Stimulated activated CD8-positive, alpha-beta memory T cell treated with anti-CD3 and anti-CD28 coated beads, Interleukin-2, amount 100 ng/mL, for 1 hour (primary cell): ENCODE measurements at places on chromosomes 5 and 9.

GRCh38 chr5:56123531-56124243 is 109.4 kb downstream of the ANKRD55 start:
- DNase-seq: no peak

DNA sequence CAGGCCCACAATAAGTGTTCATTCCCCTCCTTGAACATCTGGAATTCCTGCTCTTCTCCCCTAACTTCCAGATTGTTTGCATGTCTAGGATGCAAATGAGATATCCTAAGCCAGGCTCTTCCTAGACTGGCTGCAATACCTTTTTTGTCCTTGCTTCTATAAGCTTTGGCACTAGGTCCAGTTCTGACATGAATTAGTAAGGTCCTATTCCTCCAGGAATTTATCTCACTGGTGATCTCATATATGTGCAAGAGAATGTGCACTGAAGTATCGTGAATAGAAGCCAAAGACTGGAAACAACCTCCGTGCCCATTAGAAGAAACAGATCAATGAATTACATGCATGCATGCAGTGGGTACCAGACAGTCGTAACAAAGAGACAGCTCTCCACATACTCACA is 25.2 kb downstream of the DUSP1 start:
- no peak for DNase-seq

DNA sequence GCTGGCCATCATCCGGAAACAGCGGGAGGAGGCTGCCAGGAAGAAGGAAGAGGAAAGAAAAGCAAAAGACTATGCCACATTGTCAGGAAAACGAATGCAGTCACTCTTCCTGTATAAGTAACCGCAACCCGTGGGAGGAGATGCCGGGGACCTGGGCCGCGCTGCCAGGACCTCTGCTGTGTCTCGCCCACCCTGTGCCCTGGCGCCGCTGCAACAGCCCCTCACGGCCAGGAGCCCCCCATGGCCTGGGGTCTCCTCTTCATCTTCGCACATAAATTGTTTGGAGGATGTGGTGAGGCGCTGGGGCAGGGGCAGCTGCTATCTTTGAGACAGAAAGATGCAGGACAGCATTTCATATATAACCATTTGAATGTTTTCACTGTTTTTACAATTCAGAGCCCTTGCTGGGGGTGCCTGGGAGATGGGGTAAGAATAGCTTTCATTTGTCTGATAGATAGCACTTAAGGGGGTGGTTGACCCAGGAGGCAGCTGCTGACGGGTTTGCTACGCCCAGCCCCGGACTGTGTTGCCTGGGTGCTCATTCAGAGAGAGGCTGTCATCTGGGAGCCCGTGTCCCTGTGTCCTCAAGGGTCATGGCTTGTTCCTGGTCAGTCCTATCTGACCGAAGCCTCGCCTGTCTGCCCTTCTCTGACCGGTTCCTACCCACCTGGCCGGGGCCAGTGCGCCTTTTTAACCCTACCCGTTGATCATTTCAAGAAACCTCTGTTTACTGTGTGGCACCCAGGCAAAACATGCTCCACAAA is 1067.7 kb upstream of the COX7C start:
- no peak for DNase-seq

- no peak for DNase-seq
Measured at GRCh38 chr9:124835026-124835557, 18.2 kb upstream of the WDR38 start.

DNA sequence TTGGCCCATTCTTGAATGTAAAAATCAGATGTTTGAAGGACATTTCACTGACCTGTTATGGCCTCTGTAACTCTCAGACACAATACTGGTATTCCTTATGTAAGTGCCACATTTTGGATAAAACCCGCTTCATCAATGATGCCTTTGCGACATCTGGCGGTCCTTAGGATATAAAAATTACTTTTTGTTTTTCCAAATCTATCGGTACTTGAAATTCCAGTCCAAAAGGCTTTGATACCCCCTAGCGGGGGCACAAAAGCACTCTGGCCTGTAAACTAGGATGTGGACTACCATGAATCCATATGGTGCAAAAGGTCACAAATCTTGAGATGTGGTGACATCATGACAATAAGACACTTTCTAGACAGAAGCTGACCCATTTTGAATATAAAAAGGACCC is 291.8 kb downstream of the KIAA0825 start:
- no peak for DNase-seq

GRCh38 chr5:122602700-122603099 is 172.2 kb upstream of the SNX2 start:
- no peak for DNase-seq

DNA sequence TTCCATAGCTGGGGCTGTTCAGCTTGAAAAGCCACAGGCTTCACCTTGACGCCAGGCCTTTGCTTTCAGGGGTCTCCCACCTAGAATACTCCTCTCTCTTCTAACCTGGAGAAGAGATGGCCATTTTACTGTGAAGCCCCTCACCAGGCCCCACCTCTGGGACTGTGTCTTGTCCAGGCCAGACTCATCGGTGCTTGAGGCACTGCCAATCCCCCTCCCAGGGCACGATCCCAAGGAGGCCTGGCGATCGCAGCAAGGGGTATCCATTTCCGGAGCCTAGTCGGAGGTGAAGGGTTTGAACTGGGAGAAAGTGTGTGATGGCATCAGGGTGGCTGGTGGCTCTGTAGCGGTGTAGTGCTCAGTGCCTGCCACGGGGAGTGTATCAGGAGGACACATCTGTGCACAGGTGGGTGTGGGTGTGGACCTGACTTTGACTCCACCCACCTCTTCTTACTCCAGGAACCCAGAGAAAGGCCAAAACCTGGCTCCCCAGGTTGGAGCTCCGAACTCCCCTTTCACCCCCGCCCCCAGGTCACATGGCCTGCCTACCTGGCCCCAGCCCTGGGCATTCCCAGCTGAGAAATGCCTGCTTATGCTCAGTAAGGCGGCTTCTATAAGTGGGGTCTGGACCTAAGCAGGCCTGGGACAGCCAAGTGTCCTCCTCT is 27.4 kb upstream of the ENHO start:
- no peak for DNase-seq

GRCh38 chr5:36215910-36216309 is 25.8 kb downstream of the NADK2 start:
- no peak for DNase-seq

DNA sequence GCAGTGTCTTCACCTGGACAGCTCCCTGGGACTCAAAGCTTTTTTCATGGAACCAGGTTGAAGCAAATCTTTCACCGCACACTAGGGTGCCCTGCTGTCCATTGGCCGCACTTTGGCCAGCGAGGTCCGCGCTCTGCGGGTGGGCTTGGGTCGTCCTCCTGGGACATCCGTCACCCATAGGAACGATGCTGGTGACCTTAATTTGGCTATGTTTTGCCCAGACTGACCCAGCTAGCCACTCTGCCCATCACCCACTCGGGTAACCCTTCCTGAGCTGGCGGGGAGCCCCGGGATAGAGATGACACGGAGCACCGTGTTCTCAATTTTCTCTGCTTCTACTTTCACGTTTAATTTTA is 25.9 kb downstream of the ZDHHC11B start:
- no peak for DNase-seq

DNA sequence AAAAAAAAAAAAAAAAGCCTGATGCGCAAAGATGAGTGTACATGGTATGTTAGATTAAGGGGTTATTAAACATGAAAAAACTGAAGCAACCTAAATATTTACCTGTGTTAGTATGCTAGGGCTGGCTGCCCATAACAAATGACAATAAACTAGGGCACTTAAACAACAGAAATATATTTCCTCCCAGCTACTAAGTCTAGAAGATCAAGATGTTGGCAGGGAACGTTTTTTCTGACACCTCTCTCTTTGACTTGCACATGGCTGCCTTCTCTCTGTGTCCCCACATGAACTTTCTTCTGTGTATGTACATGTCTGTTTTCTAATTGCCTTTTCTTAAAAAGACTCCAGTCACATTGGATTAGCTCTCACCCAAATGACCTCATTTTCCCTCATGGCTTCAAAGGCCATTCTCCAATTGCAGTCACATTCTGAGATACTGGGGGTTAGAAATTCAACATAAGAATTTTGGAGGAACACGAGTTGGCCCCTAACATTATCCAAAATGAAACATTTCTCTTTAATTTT is 694.5 kb downstream of the CDH9 start:
- DNase-seq: no peak
